ENCODE measurements at places on chromosomes 16 and 17.

DNA sequence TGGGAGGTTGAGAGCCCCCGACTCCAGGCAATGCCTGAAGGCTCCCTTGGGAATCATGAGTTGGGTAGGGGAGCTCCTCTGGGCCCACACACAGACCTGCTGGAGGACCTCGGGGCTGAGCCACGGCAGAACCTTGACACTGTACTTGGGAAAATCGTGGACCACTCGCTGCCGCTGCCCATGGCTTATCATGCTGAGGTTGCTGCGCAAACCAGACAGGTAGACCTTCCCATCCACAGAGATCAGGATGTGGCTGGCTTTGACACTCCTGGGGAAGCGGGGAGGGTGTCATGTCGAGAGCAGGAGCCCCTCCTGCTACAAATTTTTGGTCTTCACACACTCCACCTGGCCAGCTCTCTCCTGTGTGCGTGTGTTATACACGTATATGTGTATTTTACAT is 7.2 kb upstream of the LIMD2 start:
- no peak for DNase-seq

DNA sequence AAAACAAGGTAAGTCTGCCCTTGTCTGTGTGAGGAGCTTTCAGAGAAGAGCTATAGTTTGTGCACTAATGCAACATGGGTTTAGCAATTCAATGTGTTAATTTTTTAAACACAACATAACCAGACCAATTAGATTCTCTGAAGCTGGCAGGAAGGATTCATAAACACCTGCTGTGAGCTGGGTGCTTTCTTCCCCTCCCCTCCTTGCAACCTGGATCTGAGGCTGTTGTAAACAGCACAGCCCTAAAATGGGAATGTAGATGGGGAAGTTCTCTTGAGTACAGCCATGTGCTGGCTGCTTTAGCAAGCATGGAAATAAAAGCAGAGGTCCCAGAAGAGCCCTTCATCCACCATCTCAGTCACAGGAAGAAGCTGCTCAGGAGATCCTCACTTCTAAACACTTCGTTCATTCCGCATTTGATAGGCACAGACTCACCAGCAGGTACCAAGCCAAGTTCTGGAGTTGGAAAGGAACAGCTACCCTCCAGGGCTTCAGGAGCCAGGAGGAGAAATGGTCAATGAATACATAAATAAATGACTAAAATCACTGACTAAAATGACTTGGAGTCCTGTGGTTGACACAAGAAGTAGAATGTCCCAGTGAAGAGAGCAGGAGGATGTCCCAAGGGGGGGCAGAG is 21.7 kb downstream of the AXIN2 start:
- DNase-seq: no peak

DNA sequence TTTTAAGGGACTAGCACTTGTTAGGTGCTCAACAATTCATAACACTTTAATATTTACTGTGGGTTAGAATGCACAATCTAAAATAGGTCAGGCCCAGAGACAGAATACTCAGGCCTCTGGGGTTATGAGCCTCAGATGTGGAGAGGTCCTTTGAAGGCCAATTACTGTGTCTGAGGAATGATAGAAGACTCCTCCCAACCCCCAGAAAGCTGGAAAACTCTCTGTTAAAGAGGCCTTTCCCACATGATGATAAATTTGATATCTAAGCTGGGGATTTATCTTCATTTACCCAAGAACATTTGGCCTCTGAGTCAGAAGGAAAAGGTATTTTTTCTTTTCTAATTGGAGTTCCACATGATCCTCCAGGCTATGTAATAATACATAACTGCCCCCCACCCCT is 41.1 kb upstream of the MMD start:
- no peak for DNase-seq

GRCh38 chr17:1156864-1157263 is 22.9 kb downstream of the ABR start:
- DNase-seq: no peak

GRCh38 chr17:77692571-77693161 is 265.8 kb upstream of the TNRC6C start:
- DNase-seq: no peak

All from left forelimb (tissue), 1 donor.